GM20000 (cell line): ENCODE measurements at places on chromosomes 16 and 17.
A peak's percentile ranks its signal among the peaks of the same experiment; 100 is the strongest.

DNA sequence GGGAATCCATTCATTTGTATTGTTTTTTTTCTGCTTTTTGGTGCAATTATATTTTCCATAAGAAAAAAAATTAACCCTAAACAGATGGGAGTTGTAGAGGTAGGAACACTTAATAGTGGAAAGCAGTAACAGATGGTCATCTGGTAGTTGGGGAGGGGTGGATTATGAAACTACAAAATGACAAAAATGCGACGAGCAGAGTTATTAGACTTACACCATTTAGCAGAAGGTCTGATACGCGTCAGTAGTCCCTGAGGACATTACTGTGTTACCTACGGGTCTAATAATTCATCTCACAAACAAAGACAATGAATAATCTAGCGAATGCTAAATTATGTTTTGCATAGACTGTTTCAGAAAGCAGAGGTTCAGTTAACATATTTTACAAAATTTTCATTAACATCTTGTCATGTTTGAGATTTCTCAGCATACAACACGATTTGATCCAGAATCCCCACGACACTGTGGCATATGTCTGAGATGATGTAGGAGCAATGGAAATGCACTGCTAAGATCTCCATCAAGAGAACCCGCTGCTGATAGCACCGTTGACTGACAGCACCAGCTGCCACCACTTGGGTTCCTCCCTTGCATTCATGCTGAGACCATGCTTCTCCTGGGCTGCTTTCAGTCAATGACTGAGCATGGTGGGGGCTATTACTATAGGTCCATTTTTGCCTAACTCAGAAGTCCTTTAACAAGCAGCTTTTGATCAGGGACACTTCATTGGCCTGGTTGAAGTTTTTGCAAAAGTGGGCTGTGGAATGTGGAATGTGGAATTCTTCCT is 182.2 kb upstream of the CPHXL start:
- DNase-seq = no peak

- no peak for DNase-seq
Observed at GRCh38 chr17:55177855-55178217, 86.9 kb upstream of the HLF start.

DNA sequence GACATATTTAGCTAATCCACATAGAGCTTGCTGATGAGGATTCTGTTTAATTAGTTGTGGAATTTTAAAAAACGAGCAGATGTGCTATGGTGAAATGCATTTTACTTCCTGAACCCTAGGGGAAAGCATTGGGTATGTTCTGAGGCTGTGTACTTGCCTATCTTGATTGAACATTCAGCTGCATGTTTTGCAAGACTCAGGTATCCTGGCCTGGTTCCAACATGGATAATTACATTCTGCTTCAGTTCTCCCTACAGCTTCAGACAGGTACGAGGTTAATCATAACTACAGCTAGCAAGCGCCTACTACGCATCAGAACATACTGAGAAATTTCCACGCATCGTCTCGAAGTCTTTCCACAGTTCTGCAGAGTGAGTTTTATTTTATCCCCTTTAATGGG is 77.0 kb downstream of the HS3ST2 start:
- DNase-seq = no peak

DNA sequence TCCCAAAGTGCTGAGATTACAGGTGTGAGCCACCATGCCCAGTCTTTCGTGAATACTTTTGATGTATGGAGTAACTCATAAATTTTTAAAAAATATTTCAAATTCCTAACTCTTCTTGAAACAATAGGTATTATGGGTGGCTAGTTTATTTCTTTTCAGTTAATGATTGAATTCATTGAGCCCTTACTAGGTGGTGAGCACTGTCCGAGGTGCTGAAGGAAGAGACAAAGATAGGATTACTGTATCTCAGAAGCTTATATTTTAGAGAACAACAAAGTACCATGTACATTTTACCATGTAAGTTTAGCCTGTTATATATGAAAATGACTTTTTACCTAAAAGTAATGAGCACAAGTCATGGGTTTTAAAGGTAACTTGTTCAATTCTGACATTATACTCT is 418.3 kb downstream of the NPIPA7 start:
- no peak for DNase-seq

GRCh38 chr16:19115148-19116021 is 1.6 kb downstream of the ITPRIPL2 start:
- no peak for DNase-seq

GRCh38 chr17:10738521-10739258 is 8.9 kb upstream of the TMEM220 start:
- DNase-seq = no peak

- DNase-seq = peak; percentile 5
Observed at GRCh38 chr16:58685084-58685449, 497 bp upstream of the SLC38A7 start.

DNA sequence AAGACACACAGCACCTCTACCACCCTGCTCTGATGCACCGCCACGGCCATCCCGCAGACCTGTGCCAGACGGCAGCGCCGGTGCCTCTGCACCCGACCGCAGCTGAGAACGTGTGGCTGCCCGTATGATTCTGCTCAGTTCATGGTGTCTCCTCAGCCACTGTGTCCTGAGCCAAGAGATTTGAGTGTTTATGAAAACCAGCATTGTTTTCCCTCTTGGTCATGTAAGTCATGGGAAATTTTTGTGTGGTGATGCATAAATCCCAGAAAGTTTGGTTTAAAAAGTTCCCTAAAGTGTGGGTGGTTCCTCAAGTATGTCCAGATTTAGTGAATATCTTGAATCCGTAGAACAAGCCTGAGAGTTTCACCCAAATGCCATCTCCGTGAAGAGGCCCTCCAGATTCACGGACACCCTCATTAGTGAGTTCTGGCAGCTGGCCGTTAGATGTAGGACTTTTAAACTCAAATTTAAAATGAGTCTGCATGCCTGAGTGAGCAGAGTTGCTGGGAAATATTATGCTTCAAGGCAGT is 57.6 kb downstream of the CDRT4 start:
- DNase-seq = no peak

GRCh38 chr16:89322321-89323119 is 105.0 kb downstream of the ZNF778 start:
- no peak for DNase-seq

GRCh38 chr17:16878606-16879005 is 93.3 kb downstream of the TNFRSF13B start:
- no peak for DNase-seq

GRCh38 chr17:19301274-19301951 is 61.1 kb downstream of the B9D1 start:
- DNase-seq = no peak

GRCh38 chr16:8971416-8971815 is 7.7 kb upstream of the USP7 start:
- no peak for DNase-seq

DNA sequence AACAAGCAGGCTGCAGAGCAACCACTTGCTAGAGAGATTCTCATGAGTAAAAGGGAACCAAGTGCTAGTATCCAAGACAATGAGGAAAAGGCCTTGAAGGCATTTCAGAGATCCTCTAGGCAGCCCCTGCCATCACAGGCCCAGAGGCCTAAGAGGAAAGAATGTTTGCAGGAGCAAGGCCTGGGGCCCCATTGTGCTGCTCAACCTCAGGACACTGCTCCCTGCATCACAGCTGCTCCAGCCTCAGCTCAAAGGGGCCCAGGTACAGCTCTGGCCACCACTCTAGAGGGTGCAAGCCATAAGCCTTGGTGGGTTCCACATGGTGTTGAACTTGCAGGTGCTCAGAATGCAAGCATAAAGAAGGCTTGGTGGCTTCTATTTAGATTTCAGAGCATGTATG is 243.0 kb upstream of the RPL38 start:
- no peak for DNase-seq

DNA sequence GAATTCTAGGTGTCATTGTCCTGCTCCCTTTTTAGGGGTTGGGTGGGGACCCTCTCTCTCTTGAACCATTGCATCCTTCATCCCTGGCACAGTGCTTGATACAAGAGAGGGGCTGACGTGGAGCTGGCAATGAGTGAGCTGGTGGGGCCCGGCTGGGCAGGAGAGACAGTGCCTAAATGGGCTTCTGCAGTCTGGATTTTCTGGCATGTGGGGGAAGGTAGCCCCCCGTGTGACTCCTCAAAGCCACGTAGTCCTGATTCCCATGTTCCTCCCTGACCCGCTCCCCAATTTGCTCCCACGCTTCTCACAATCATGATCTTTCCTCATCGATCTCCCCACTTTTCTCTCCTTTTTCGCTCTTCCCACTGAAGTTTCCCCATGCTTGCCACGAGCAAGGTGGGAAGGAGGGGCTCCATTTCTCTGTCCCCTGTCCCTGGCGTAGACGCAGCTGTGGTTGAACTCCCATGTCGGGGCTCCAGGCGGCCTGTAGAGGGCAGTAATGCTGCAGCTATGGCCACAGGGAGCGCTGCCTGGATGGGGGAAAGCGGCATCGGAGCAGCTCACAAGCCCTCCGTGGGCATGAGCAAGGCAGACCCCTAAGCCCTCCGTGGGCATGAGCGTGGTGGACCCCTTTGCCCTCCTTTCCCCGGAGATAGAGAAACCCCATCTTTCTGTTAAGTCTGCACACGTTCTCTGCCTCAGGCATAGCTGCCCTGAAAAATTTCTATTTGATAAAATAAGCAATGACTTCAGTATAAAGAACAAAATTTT is 47.5 kb downstream of the HAPSTR1 start:
- peak; percentile 61 for DNase-seq

DNA sequence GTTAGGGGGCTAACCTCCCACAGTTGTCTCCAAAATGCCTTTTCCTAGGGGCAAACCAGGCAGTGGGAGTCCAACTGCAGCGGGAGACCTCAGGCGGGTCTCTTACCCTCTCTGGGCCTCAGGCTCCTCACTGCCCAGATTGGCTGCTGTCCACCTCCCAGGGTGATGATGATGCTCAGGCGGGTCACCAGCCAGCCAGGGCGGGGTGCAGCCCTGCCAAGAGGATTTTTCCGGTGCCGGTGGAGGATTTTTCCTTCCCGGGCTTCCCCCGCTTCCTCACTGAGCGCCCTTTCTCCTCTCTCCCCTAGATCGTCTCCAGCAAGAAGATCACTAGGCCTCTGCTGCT is 22.8 kb downstream of the CPNE2 start:
- no peak for DNase-seq

- no peak for DNase-seq
Observed at GRCh38 chr17:19935169-19935568, 42.5 kb downstream of the AKAP10 start.

DNA sequence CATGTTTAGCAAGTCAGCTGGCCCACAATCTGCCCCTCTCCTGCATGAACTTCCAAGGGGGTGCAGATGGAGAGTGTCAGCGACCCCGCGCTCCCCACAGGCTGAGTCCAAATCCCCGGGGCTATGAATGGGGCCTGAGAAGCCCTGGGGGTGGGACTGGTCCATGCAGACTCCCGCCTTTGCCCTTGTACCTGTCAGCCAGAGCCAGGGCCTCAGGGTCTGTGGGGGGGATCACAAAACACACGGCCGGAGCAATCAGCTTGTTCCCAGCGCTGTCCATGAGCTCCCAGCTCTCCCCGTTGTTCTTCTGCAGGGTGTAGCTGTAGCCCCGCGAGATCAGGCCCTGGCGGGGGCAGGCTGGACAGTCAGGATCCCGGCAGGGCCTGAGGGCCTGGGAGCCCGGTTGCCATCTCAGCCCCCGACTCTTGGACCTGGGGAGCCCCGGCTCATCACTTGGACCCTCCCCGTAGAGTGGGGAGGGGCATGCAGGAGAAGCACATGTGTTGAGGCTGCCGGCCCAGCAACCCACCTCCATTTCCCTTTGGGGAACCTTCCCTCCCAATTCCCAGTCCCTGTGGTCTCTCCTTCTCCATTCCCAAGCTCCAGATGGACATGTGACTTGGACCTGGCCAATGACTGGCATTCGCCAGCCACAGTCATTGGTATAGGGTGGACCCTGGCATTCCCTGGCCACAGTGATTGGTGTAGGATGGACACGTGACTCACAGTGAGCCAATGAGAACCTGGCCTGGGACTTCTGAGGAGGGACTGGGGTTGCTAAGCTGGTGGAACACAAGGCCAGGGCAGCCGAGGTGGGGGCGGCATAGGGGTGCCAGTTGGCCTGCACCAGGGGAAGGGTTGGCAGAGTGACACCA is 42.4 kb downstream of the PPL start:
- DNase-seq = no peak

GRCh38 chr17:41212524-41213169 is 13.8 kb upstream of the KRTAP9-2 start:
- DNase-seq = no peak

GRCh38 chr16:30117768-30118167 is 4.4 kb upstream of the GDPD3 start:
- DNase-seq = no peak

DNA sequence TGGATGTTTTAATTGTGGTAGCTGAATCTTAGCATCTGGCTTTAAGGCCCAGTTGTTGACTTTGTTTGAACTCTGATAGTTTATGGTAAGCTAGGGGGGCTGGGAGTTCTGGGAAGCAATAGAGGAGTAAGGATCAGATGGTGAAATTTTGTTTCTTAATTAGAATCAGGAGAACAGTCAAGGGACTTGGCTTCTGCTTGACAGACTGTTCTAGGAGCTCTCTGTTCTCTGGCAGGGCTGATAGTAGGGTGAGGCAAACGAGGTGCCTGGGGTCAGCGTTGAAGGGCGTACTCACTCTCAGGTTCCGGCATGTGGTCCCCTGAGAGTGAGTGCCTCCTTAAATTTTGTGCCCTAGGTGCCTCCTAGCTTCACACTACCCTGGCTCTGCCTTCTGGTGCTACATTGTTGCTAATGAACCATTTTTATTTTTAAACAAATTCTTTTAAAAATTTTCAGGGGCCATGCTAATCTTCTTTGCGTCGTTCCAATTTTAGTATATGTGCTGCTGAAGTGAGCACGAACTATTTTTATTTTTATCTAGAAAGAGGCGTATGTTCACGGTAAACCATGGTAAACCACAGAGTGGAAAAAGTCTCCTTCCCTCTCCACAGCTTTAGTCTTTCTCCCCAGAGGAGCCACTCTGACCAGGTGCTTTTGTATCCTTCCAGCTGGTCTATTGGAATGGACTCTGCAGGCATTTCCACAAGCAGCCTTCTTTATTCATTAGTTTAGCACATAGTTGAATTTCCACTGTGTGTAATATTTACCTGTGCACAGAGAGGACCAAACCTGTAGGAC is 19.7 kb downstream of the SLC7A6 start:
- peak; percentile 69 for DNase-seq

DNA sequence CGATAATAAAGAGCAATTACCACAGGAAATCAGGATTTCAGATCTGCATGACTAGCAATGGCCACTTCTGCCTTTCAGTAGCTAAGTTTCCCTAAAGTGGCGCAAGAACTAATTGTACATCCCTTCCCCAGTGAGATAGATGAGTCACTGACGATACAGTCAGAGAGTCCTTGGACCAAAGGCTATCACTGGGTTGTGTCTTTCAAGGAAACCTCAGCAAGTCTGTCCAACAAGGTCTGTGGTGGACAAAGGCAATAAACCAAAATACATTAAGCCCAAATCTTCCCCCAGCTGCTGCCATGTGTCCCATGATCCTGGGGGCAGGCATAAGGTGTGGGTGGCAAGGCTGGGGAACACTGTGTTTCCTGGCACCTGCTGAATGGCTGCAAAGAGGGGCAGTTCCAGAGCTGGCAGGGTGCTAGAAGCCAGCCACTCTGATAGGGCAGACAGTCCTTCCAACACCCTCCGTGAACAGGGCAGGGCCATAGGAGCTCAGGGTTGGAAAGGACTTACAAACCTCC is 20.5 kb upstream of the MTMR4 start:
- DNase-seq = no peak
